ENCODE measurements at places on chromosomes 3 and 15.

DNA sequence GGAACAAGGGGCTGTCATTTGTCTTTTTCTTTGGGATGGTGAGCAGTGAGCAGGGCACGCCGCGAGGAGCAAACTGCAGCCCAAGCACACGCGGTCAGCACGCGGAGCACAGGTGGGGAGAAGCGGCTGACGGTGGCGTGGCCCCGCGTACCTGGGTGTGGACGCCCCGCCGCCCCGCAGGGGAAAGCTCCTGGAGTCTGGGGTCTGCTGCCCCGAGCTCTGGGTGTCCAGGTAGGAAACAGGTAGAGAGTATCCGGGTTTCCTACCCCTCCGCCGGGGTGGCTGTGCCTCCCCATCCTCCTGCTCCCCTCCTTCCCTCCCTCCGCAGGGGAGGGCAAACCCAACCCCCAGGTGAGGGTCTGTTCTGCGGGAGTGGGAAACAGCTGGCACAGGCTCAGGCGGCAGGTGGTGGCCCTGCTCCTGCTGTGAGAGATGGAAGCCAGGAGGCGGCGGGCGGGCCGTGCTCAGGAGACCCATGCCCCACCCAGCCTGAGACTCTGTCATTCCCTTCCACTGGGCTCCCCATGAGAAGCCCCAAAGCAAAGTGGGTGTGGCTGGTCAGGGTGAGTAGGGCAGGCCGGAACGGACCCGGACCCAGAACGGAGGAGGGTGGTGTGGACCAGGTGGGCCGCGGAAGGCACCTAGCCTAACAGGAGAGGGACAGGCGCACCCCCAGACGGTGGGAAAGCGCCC lies 56.9 kb upstream of the CGNL1 start:
- no peak for DNase-seq

- no peak for DNase-seq
Observed at GRCh38 chr3:110165753-110166152, 828.4 kb upstream of the DPPA4 start.

- DNase-seq = no peak
Observed at GRCh38 chr3:132321304-132321703, 4.1 kb downstream of the ACP3 start.

- DNase-seq = no peak
Observed at GRCh38 chr3:46936733-46937250, 39.8 kb downstream of the CCDC12 start.

DNA sequence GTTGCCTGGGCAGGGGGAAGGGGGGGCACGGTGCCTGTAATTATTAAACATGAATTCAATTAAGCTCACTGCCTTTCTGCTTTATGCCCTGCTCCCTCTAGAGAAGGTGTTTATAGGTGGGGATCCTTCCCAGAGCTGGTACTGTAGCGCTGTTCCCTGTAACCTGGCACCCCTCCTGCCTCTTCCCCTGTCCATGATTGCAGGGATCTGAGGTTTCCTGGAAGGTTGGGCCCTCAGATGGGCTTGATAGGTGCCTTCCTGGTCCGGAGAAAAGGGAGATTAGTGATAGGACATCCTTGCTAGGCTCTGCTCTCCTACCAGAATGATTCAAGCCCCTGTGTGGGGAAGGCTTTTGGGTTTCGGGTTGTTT lies 2.1 kb upstream of the FAM131A start:
- no peak for DNase-seq

DNA sequence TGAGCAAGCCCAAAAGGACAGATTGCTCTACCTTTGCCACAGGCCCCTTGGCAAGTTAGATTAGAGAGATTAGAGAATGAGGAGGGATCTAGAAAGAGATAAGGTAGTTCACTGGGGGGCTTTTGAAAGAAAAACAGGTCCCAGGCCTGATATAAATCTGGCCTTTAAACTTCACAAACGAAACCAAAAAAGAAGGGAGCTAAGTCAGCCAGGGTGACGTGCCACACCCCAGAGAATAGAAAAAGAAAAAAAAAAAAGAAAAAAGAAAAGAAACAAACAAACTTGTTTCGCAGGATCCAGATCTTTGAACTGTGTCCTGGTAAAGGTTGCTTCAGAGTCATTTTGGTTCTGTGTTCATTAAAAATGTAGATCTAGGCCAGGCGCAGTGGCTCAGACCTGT lies 3.6 kb downstream of the KAT2B start:
- no peak for DNase-seq

- DNase-seq = no peak
Observed at GRCh38 chr15:67601073-67601472, 58.6 kb downstream of the MAP2K5 start.

DNA sequence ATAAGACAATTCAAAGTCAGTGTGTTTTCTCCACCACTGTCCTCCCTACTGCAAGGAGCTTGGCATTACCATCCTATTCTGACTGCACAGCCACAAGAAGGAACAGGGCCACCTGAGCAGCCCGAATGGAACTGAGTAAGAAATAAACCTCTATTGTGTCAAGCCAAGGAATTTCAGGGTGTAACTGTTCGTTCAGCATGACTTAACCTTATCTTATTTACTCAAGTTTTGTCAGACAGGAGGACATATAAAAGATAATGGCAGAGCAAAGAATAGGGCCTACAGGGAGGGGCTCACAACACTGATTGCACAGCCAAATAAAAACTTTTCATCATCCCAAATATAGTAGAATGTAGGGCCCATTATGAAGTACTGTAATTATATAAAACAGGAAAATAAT lies 236.1 kb downstream of the NEK10 start:
- DNase-seq = no peak

DNA sequence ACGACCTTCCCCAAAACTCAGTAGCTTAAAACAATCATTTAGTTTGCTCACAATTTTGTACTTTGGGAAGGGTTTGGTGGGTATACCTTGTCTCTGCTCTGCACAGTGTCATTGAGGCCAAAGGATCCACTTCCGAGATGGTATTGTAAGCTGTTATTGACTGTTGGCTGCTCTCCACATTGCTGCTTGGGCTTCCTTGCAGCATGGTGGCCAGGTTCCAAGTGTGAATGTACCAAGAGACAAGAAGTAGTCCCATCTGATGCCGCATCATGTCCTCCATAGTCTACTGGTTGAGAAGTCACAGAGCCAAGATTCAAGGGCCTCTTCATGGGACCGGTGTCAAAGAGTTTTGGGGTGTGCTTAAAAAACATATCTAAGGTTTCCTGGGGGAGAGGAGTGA lies 268.5 kb downstream of the PLCL2 start:
- DNase-seq = no peak

GRCh38 chr15:91529534-91529933 lies 324.0 kb upstream of the SLCO3A1 start:
- DNase-seq = no peak

- no peak for DNase-seq
Observed at GRCh38 chr3:101729586-101729985, 5.2 kb downstream of the CEP97 start.

- no peak for DNase-seq
Observed at GRCh38 chr15:84702961-84703482, 12.9 kb downstream of the SEC11A start.

- DNase-seq = no peak
Observed at GRCh38 chr3:116256843-116257485, 188.3 kb downstream of the LSAMP start.

GRCh38 chr3:11327619-11328018 lies 55.4 kb downstream of the ATG7 start:
- DNase-seq = no peak

DNA sequence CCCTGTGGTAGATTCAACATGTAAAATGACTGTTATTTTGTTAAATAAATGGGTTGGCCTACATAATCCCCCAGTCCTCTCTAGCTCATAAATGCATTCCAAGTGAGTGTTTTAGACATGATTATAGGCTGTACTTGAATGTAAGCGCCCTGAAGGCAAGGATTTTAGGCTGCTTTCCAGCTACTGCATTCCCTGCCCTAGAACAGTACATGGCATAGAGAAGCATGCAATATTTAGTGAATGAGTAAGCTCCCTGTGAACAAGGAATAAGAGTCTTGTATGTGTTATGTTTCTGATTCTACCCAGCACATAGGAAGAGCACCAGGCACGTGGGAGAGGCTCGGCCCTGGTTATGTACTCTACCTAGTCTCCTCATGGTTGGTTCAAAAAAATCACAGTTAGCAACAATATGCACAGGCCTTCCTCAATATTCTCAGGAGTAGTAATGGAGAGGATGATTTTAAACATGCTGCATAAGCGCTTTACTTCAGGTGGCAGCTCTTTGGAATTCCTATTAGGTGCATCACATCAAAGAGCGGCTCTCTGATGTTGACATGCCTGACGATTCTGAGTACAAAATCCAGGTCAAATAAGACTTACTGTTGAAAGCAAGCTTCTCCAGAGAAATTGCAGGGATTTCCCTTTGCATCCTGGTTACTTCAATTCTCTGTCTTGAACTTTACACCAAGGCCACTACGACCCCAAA lies 456.6 kb downstream of the MAGI1 start:
- DNase-seq = no peak

DNA sequence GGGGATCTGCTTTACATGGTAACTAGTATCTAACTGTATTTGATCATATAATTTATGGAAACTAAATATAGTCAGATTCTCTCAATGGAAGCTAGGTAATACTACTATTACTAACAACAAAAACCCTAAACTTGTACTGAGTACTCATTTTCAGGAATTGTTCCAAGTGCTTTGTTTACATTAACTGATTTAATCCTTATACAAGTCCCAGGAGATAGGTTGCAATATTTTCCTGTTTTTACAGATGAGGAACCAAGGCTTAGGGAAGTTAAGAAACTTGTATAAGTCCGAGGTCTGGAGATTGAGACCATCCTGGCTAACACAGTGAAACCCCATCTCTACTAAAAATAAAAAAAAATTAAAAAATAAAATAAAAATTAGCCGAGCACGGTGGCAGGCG lies 7.5 kb upstream of the MTHFS start:
- no peak for DNase-seq

GRCh38 chr3:88123526-88123925 lies 26.2 kb upstream of the C3orf38 start:
- no peak for DNase-seq

DNA sequence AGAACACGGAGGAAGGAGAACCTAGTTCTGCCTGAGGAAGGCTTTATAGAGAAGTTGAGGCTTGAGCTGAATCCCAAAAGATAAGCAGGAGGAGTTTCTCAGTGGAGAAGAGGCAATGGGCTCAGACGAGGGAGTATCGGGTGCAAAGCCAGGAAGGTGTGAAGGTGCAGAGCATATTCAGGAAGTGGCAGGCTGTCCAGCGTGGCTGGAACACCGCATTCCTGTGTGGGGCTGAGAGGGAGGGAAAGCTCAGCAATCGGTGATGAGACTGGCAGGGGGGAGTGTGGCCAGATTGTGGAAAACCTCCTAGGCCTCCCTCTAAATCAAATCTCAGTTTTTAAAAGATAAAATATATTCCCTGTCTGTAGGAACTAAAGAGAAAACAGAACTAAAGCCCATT lies 63.0 kb downstream of the ARHGAP31 start:
- DNase-seq = no peak

GRCh38 chr15:23415321-23415865 lies 31.6 kb downstream of the GOLGA6L2 start:
- no peak for DNase-seq

GRCh38 chr3:195270079-195270816 lies 711 bp downstream of the XXYLT1 start:
- no peak for DNase-seq

DNA sequence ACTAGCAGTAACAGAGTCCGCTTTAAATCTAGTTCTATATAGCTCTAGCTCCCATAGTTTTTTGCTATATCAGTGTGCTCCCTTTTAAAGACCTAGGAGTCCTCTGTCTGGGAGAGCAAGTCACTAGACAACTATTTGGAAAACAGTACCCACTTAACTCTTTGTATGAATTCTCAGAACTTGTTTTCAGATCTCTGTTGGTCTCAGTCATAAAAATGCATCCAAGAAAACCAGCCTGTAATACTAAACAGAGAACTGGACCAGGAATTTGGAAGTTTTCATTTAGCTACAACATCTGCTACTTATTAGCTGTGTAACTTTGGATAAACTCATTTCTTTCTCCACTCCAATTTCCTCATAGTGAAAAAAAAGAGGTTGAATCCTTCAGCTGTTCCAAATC lies 56.9 kb upstream of the C3orf49 start:
- no peak for DNase-seq

- DNase-seq = no peak
Observed at GRCh38 chr3:62532796-62533195, 159.4 kb upstream of the FEZF2 start.

DNA sequence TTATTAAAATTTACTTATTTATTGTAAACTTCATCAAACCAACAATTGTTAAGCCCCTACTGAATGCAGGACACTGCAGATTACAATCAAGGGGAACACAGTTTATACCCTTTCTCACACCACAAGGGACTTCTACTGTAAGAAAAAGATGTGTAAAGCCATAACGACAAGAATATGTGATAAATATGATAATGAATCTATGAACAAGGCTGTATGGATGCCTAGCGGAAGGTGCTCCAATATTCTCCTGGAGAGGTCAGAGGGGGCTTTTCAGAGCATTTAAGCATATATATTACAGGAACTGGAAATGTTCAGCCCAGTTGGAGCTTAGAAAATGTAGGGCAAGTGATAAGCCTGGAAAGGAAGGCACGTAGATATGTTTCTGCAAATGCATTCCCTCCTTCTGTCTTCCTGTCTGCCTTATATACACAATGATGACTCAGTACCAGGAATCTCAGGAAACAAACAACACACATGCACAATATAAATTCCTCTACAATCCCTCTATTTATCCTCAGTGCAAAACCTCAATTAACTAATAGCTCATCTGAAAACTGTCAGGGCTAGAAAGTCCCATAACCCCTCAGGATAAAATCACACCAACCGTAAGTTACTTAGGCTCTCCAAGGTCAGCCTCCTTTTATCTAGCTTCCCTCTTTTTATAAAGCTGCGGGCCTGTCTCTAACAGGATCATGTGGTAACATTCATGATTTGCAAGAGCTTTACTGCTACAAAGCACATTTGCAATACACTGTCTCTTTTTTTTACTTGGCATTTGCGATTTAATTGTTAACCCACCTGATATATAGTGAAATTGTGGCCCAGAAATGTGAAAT lies 393.1 kb downstream of the LPP start:
- DNase-seq = no peak

DNA sequence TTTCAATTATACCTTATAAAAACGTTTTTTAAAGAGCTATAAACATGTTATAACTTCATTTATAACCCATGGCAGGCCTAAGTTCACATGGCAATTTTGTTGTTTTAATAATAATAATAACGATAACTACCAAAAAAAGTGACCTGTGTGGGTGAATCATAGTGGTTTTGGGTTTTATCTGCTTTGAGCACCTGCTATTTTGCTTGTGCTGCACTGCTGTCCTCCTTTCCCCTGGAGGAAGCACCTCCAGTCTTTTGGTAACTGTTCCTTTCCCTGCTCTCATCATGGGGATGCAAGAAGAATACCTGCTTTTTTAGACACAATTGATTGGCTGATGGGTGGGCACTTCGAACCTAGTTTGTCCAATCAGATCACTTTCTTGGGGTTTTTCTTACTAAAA lies 388.0 kb upstream of the TBL1XR1 start:
- no peak for DNase-seq

DNA sequence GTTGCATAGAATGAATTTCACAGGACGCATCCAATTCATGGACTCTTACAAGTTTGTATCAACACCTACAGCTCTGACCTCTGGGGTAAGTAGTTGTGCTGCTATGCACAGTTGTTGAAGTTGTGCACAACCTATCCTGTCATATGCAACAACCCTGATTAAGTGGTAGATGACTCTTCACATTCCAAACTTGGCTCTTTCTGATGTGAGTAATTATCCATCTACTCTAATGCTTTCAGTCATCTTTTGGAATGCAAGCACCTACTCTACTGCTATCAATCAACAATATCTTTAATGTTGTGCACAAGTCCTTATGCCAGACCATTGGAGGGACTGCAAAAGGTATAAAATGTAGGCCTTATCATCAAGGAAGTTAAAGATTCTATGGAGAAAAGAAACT lies 921.4 kb downstream of the MCTP2 start:
- no peak for DNase-seq
